ENCODE measurements at places on chromosomes 5 and 9. TPM values are rescaled to one million over a fixed set of nuclear protein-coding genes. Genes with fewer than 3 reads are reported as not detected.

DNA sequence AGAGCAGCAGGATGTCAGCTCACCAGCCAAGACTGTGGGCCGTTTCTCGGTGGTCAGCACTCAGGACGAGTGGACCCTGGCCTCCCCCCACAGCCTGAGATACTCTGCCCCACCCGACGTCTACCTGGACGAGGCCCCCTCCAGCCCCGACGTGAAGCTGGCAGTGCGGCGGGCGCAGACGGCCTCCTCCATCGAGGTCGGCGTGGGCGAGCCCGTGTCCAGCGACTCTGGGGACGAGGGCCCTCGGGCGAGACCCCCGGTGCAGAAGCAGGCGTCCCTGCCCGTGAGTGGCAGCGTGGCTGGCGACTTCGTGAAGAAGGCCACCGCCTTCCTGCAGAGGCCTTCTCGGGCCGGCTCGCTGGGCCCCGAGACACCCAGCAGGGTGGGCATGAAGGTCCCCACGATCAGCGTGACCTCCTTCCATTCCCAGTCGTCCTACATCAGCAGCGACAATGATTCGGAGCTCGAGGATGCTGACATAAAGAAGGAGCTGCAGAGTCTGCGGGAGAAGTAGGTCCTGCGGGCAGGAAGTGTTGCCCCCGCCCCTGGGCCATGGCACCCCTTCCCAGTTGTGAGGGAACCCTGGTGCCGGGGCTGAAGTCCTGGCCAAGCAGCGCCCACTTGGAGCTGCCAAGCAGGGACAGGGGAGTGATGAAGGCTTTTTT lies 108.9 kb downstream of the WNK2 start:
- peak; percentile 64 for DNase-seq

DNA sequence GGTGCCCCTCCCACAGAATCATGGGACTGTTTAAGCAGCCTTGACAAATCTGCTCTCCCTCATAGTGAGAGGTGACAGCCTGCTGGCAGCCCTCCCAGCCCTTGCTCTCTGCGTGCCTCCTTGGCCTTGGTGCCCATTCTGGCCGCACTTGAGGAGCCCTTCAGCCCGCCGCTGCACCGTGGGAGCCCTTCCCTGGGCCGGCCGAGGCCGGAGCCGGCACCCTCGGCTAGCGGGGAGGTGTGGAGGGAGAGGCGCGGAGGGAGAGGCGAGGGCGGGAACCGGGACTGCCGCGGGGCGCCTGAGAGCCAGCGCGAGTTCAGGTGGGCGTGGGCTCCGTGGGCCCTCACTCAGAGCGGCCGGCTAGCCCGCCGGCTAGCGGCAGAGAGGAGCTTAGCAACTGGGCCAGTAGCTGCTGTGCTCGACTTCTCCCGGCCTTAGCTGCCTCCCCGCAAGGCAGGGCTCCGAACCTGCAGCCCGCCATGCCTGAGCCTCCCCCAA lies 125.9 kb upstream of the MYO10 start:
- no peak for DNase-seq

- no peak for DNase-seq
Observed at GRCh38 chr5:34452170-34452828, 203.8 kb upstream of the RAI14 start.

DNA sequence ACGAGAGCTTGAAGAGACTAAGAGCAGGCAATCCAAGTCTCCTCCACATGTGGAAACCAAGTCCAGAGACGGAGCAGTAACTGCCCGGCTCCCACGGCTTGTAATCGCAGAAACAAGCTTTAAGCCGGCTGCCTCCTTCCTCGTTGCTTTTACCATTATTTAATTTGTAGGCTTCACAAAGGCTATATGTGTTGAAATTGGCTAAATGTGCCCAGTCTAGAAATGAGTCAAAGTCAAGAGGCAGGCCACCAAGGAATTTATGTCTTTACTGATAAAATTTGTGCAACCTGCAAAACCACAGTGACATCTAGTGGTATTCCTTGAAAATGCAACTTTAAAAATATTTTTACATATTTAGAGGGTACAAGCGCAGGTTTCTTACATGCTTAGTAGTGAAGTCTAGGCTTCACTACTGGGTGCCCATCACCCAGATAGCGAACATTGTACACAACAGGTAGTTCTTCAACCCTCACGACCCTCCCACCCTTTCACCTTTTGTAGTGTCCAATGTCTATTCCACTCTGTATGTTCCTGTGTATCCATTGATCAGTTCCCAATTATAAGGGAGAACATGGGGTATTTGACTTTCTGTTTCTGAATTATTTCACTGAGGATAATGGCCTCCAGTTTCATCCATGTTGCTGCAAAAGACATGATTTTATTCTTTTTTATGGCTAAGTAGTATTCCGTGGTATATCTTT lies 33.5 kb upstream of the EBF1 start:
- no peak for DNase-seq

DNA sequence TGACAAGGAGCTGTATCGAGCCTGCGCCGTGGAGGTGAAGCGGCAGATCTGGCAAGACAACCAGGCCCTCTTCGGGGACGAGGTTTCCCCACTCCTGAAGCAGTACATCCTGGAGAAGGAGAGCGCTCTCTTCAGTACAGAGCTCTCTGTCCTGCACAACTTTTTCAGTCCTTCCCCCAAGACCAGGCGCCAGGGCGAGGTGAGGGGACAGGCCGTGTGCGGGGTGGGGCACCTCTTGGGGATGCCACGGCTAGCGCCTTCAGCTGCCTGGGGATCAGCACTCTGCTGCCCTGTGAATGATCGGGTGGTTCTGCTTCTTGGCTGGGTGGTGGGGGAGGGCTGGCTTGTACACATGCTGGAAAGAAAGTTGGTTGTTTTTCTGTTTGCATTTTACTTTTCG lies 1.7 kb downstream of the NELFB start:
- no peak for DNase-seq

- no peak for DNase-seq
Observed at GRCh38 chr5:17255471-17256021, 38.1 kb downstream of the BASP1 start.

OBP2B gene
- not detected for total RNA-seq

GRCh38 chr5:40312205-40312604 lies 367.5 kb upstream of the PTGER4 start:
- DNase-seq, result no peak

SLC1A1 gene
- 3.2 TPM for total RNA-seq

DNA sequence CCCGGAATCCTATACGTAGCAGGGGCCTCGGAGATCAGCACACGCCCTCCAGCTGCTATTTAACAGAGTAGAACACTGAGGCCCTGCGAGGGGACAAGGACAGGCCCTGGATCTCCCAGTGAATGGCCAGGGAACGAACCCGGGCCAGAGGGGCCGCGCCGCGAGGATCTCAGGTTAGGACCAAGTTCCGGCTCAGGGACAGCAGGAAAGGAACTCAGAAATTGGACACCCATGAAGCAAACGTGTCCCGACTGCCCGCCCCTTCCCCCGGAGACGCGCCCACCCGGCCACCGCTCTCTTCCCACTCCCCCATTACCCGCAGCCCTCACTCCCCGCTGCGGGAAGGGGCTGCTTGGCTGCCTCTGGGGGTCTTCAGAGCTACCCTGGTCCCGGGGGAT lies 1.0 kb upstream of the FOXE1 start:
- DNase-seq, result no peak

FOXD4L4 gene
- not detected for total RNA-seq

GRCh38 chr9:86718388-86719049 lies 228.8 kb downstream of the GAS1 start:
- DNase-seq, result no peak

PCDHB2 gene
- total RNA-seq, result 1.7 TPM

- no peak for DNase-seq
Observed at GRCh38 chr5:493119-493701, 31.0 kb downstream of the SLC9A3 start.

DNA sequence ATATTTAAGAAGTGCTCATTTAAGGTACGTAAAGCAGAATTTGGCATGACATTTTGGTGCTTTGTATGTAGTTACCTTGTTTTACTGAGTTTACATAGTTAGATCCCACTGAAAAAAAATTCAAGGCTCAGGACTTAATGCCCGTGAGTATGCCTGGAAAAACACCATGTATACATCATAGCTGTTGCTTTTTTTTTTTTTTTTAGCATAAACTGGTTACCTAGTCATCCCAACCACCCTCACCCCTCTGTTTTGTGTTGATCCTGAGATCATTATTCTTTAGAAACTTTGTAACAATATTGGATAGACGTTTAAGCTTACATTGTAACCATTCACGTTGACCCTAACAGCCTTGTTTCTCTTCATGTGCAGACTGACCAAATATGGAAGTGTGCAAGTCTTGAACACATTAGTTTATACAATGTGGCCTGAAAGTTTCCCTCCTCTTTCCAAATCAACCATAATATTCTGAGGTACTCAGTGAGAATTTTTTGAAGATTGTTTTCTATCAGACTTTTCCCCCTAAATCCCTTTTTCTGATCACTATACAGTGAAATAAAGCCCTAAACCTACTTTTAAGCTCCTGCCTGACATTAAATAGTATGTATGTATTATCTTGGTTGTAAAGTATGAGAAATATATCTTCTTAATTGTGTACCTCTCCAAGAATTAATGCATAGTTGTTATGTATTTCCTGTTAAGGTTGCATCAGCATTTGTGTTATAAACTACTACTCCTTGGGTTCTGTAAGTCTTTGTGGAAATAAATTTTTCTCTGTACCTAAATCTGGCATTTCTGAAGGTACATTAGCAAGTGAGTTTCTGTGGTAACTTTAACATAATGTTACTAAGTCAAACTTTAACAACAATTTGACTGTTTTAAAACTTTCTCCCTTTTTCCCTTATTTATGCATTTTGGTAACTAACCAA lies 4.4 kb downstream of the RABGAP1 start:
- DNase-seq, result no peak

AGXT2 gene
- total RNA-seq, result not detected

ALG2 gene
- total RNA-seq, result 13.7 TPM

ABHD17B gene
- total RNA-seq, result 10.5 TPM

FGF10 gene
- 4.4 TPM for total RNA-seq

DNA sequence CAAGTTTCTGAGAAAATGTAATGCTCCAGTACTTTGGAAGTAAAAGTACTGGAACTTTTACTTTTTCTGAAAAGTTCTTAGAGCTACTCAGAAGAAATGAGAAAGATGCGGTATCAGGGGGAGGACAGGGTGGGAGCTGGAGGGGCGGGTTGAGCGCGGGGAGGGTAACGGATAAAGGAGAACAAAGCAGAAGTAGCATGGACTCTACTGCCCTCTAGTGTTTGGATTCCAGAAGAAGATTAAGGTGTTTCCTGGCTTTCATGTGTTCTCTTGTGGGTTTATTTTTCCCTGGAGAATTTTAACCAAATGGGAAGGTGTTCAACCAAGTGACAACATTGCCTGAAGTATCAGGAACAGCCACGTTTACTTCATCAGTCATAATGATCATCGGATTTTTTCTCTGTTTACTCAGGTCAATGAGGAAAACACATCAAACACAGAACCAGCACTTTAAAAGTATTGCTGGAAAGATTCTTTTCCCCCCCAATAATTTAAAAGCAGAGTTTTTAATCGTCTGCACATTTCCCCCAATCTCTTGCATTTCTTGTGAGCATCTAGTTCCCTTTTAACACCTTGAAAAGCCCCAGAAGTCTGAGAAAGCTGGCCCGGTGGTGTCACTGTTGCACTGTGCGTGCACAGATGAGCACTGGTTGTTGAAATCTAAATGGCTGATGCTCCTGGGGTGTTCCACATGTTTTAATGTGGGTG lies 190.6 kb downstream of the MPDZ start:
- no peak for DNase-seq

DNA sequence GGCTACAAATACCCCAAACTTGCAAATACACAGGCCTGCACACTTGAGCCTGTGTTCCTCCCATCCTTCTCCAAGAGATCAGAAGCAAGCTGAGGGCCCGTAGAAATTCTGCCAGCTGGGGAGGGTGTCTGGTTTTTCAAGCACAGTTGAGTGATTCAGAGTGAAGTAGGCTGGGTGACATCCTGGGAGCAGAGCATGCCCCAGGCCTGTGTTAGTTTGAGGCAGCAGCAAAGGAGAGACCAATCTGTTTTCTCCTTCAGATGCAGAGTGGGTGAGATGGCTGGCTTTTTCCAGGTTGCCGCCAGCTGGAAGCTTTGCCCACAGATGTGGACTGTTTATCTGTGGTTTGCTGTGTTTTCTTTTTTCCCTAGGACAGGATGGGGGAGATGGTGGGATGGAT lies 63.1 kb downstream of the RCL1 start:
- DNase-seq, result no peak

GRCh38 chr9:97853844-97854695 lies 1.0 kb downstream of the FOXE1 start:
- DNase-seq, result peak; percentile 82

RFESD gene
- 3.0 TPM for total RNA-seq

LHX6 gene
- total RNA-seq, result 6.1 TPM

KCNT1 gene
- total RNA-seq, result 2.6 TPM

SURF4 gene
- 68.4 TPM for total RNA-seq

CPLANE1 gene
- total RNA-seq, result 9.5 TPM

GRCh38 chr5:565782-566440 lies 41.7 kb upstream of the SLC9A3 start:
- DNase-seq, result peak; percentile 20

- no peak for DNase-seq
Observed at GRCh38 chr5:56406838-56407237, 173.7 kb upstream of the ANKRD55 start.

DNA sequence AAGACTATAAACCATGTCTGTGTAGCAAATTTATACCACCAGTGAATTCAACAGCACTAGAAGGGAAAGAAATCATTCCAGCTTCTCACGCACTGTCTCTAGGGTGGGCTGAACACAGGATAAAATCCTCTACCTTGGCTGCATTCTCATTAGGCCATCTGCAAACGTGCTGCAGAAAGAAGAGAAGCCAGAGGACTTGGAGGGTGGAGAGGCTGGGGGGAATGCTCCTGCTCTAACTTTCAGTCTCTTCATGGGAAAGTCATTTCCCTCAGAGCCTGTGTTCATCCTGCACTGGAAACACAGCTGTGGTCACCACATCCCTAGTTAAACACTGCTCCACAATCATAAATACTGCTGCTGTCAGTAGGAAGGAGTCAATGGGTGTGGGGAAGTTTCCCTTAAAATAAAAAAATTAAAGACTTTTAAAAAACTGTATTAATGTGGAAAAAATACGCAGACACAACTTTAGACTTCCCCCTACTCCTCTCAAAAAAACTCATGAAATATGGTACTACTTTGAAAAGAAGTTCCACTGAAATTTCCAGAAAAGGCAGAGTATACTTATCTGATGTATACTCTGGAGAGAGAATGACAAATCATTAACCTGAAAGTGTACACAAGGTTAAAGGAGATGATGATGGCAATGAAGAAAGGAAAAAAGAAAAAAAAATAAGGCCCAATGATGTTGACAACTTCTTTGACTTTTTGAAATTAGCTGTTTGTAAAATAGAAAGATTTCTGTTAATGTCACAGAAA lies 46.8 kb downstream of the LHFPL2 start:
- no peak for DNase-seq

GRCh38 chr9:87648606-87649005 lies 77.3 kb upstream of the CTSL start:
- no peak for DNase-seq

DNA sequence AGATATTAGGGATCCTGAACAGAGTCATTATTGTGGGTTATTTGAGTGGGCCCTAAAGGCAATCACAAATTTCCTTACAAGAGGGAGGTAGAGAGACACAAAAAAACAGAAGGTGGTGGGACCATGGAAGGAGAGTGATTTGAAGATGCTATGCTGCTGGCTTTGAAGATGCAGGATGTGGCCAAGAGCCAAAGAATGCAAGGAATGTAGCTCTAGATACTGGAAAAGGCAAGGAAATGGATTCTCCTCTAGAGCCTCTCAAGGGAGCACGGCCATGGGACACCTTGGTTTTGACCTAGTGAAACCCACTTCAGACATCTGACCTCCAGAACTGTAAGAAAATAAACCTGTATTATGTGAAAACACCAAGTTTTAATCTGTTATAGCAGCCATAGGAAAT lies 53.8 kb downstream of the TTC39B start:
- no peak for DNase-seq

PTPN3 gene
- 46.7 TPM for total RNA-seq

GRCh38 chr5:165393839-165394238 lies 1888.4 kb downstream of the MAT2B start:
- no peak for DNase-seq

GRM6 gene
- not detected for total RNA-seq
